ENCODE measurements at places on chromosomes 2 and 18.
A peak's percentile ranks its signal among the peaks of the same experiment; 100 is the strongest.

GRCh38 chr2:217835931-217836891 lies 166.6 kb downstream of the TNS1 start:
- DNase-seq = peak; percentile 77

- DNase-seq = no peak
Measured at GRCh38 chr2:151774506-151774905, 40.2 kb upstream of the NEB start.

DNA sequence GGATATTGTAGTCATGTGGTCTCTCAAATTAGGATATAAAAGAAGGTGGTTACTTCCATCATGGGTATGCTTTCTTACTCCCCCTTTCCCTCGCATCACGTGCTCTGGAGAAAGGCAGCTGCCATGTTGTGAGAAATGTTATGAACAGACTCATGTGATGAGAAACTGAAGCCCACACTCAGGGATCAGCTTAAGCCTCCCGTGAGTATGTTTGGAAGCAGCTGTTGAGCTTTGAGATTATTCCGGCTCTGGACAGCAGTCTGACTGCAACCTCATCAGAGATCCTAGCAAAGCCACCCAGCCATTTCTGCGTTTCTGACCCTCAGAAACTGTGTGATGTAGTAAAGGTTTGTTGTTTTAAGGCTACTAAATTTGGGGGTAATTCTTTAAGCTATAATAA lies 700.1 kb downstream of the ADCYAP1 start:
- DNase-seq = no peak

GRCh38 chr2:32963941-32964340 lies 17.2 kb downstream of the LTBP1 start:
- DNase-seq = no peak

- DNase-seq = no peak
Measured at GRCh38 chr2:102789349-102790090, 27.7 kb downstream of the TMEM182 start.

GRCh38 chr2:237700512-237701032 lies 73.2 kb downstream of the LRRFIP1 start:
- DNase-seq = peak; percentile 60

- no peak for DNase-seq
Measured at GRCh38 chr2:24515831-24516230, 24.8 kb downstream of the NCOA1 start.

GRCh38 chr2:23420840-23421476 lies 36.0 kb downstream of the KLHL29 start:
- no peak for DNase-seq

DNA sequence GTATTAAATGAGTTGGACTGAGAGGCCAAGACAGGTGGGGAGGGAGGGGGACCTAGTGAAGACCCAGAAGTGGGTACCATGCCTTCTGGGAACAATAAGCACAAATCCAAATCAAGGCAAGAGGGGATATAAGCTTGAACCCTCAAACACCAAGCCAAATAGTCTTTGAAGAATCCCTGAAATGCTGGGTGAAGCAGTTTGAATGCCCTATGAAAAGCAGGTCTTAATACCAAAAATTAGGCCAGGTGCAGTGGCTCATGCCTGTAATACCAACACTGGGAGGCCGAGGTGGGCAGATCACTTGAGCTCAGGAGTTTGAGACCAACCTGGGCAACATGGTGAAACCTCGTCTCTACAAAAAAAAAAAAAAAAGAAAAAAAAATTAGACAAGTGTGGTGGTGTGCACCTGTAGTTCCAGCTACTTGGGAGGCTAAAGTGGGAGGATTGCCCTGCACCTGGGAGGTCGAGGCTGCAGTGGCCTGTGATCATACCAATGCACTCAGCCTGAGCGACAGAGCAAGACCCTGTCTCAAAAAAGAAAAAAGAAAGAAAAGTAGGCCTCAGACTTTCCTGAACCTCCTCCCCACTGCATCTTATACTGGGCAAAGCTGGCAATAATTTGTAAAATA lies 3.5 kb downstream of the PCBP1 start:
- no peak for DNase-seq

GRCh38 chr2:185645529-185645928 lies 93.1 kb upstream of the FSIP2 start:
- DNase-seq = no peak

DNA sequence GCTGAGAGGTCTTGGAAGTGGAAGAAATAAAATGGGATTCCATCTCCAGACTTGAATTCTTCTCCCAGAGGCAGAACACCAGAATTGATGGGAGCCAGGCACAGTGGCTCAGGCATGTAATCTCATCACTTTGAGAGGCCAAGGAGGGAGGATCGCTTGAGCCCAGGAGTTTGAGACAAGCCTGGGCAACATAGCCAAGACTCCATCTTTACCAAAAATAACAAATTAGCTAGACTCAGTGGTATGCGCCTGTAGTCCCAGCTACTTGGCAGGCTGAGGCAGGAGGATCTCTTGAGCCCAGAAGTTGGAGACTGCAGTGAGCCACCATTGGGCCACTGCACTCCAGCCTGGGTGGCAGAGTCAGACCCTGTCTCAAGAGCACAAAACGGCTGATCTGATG lies 144.3 kb downstream of the C1D start:
- no peak for DNase-seq

DNA sequence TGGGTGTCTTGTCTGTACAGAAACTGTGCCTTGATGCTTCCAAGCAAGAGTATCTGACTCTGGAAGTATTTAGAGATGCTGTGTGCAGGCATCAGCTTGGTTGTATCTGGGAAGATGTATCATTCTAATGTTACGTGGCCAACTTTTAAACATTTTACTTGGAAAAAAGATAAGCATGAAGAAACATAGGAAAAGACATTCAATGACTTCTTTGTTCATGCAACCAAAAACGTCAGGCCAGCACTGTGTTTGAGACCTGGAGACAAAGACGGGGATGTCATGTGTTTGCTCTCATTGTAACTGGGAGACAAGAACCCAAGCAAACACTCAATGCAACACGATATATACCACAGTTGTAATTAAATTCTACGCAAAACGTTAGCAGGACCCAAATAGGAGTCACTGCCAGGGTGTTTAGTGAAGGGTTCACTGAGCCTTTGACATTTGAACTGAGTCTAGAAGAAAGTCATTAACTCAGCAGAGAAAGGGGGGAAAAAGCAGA lies 8.9 kb upstream of the SESTD1 start:
- no peak for DNase-seq

GRCh38 chr18:76452357-76452756 lies 42.7 kb downstream of the ZNF516 start:
- no peak for DNase-seq

GRCh38 chr2:231396058-231396821 lies 730 bp downstream of the B3GNT7 start:
- DNase-seq = peak; percentile 88

DNA sequence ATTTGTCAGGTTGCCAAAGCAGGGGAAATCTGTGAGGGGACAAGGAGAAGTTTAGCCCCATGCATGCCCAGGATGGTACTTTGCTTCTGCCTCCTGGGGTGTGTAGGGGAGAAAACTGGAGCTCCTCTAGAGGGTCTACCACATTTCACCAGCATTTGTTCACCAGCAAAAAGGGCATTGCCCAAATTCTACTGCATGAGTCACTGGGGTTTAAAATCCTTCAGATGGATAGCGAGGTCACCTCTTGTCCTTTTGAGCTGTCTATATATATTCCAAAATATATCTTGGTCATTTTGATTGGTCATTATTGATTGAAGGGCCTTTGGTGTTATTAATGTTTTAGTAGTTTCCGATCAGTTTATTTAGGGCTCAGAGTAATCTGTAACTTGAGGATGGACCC lies 18.7 kb downstream of the FHOD3 start:
- DNase-seq = no peak

DNA sequence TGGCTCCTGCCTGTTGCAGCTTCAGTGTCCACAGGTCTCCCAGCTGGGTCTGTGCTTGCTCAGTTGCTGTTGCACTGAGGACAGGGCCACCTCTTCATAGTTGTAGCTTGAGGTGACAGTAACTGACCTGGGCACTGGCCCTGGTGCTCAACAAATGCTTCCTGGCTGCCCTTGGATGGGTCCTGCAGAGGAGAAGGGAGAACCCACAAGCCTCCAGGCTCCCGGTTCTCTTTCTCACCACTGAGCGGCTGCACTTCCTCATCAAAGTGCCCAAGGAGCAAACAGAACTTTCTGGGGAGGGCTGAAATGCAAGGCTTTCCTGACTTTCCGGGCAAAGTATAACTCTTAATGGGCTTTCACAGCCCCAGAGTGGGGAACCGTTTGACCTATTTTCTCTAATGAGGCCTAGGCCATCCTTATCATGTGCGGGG lies 38.7 kb downstream of the LCT start:
- no peak for DNase-seq

DNA sequence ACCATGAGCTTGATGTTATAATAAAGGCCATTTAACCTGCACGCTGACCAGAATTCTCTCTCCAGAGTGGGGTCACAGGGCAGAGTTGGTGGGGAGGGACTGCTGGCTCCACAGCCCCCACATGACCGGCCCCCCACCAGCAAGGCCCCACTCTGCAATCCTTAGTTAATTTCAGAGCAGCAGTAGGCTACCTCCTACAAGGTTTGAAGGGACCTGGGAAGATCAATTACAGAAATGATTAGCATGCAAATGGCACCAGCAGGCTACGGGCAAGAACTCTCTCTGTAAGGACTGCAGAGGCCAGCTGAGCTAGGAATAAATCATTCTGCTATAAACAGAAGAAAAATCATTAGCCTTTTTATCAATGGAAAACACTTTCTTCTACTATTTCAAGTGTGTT lies 135.3 kb downstream of the C1D start:
- peak; percentile 40 for DNase-seq

- DNase-seq = no peak
Measured at GRCh38 chr2:205792908-205793307, 110.6 kb downstream of the NRP2 start.

DNA sequence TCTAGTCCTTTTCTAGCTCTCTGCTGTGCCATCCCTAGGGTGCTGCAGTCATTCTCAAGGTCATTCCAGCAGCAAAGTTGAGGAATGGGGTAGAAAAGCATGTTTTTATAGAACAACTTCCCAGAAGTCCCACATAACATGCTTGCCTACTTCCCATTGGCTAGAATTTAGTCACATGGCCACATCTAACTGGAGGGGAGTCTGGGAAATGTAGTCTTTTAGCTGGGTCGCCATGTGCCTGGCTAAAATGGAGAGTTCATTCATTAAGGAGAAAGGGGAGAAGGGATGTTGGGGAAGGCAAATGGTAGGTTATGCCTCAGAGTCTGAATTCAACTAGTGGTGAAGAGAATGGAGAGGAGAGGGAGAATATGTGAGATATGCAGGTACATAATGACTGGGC lies 85.7 kb downstream of the SLC4A3 start:
- DNase-seq = peak; percentile 51

DNA sequence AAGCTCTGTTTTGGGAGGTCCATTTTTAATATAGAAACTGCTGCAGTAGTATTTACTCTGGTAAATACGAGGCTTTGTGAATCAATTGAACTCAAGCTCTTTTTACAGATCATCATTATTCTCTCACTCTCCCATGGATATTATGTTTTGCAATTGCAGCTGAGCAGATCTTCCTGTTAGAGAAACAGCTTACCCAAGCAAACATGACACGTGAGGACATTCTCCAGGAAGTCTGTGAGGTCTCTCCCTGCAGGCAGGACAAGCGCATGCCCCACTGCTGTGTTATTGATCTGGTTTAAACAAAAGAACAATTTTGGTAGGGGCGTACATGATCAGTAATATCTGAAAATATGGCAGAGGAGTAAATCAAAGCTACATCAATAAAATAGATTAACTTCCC lies 72.1 kb downstream of the COL6A3 start:
- no peak for DNase-seq

DNA sequence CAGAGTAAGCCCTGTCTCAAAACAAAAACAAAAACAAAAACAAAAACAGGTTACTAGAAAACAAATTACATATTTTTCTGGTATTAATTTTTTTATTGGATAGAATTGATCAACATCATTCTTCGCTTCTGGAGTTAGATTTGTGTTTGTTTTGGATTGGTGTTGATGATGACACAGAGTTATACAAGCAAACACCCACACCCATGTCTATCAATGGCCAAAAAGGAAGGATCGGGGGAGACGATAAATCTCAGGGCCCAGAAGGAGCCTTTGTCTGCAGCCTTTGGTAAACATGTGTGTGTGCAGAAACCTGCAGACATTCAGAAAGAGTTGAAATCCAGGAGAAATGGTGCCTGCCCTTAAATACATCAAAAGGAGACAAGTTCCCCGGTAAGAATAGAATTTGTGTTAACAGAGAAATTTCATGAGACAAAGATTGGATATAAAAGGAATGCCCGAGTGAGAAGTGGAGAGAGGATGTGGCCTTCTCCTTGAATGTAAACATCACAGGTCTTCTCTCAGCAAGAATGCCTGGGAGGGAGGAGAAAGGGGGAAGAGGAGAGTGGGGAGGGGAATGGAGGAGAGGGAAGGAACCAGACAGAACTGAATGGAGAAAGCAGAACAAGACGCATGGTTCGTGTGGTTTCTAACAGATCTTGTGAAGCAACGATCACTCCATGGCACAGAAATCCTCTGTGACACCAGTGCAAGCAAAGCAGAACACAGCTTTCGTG lies 40.4 kb upstream of the TMEM178A start:
- no peak for DNase-seq

DNA sequence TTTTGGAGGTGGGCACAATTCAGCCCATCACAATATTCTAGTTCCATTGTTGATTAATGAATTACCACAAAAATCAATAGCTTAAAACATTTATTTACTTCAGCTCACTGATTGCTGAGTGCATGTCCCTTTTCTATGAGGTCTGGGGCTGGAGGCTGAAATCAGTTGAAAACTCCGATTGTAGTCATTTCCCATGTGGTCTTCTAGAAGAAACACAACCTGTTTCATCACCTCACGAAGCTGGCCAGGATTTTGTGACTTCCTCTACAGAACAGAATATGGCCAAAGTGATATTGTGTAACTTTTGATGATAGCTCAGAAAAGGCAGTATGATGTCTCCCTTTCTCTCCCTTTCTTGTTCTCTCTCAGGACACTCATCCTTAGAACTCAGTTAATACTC lies 44.1 kb upstream of the CYRIA start:
- no peak for DNase-seq

GRCh38 chr2:86633155-86633651 lies 9.5 kb upstream of the RNF103 start:
- no peak for DNase-seq

- no peak for DNase-seq
Measured at GRCh38 chr2:190407246-190407661, 901 bp upstream of the MFSD6 start.

DNA sequence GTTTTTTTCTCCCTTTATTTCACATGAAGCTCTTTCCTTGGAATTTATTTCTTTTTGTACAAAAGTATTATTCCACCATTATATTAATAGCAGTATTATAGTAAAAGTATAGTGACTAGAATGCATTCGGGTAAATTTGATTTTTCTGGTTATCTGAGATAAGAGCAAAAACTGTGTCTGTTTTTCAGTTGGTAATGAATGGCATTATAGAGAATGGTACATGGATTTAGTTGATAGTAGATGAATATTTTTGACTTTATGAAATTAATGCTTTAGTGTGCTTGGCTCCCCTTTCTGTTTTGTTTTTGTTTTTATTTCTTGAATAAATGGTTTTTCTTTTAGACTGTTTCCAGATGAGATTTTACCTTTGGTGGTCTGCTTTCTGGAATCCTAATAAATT lies 71.8 kb downstream of the MTA3 start:
- no peak for DNase-seq

- peak; percentile 20 for DNase-seq
Measured at GRCh38 chr2:71941726-71942525, 205.7 kb downstream of the CYP26B1 start.
